Stimulated activated CD4-positive, alpha-beta T cell treated with anti-CD3 and anti-CD28 coated beads, Interleukin-1b, Interleukin-23, amount 100 ng/mL, for 4 hours (primary cell): ENCODE measurements at places on chromosomes 16 and 17.

DNA sequence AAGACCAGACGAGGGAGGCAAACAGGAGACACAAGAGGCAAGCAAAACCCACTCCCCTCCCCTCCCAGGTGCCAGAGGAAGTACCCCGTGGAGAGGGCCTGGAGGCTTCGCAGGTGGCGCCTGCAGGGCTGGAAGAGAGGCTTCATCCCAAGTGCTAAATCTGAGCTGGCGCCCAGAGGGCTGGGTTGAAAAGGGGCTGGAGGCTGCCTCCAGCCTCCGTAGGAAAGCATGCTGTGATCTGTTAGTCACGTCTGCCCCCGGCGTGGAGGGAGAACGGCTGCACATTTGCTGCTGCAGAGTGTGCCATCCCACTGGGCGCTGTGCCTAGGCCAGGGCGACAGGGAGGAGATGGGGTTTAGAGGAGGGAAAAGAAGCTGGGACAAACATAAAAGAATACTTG lies 16.9 kb downstream of the RPH3AL start:
- DNase-seq, result no peak

DNA sequence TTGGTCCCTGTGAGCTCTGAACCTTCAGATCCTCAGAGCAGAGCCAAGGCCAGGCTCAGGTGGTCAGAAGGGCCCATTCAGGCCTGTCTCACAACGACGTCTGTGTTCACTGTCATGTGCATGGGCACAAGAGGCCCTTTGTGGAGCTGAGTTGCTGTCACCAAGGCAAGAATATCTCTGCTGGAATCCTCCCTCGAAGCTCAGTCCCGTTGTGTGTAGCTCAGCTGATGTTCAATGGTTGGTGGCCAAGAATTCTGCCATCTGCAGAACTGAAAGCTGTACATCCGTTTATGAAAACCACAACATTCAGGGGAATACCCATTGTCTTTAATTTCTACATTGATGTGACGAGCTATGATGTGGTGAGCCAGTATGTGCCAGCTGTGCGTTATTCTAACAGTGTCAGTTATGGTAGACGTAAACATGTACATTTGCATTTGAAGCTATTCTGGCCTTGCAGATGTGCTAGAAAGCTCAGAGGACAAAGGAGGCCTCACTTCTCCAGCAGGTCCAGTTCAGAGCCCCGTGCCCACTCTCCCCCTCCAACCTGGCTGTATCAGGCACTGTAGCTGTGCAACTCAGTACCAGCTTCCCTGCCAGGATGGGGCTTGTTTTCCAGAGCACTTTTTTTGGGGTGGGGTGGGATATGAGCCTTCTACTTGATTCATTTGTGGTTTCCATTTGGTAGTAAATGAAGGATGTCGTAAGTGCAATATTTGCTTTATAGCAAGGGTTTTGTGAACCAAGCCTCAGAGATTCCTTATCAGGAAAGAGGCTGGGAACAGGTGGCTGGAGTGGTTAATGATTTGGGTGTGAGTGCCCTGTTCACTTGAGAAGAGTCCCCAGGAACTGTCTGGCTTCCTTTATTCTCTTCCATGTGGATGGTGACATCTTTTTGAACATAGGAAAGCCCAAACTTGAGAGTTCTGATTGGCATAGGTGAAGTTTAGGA lies 56.1 kb downstream of the B9D1 start:
- DNase-seq, result peak; percentile 3

DNA sequence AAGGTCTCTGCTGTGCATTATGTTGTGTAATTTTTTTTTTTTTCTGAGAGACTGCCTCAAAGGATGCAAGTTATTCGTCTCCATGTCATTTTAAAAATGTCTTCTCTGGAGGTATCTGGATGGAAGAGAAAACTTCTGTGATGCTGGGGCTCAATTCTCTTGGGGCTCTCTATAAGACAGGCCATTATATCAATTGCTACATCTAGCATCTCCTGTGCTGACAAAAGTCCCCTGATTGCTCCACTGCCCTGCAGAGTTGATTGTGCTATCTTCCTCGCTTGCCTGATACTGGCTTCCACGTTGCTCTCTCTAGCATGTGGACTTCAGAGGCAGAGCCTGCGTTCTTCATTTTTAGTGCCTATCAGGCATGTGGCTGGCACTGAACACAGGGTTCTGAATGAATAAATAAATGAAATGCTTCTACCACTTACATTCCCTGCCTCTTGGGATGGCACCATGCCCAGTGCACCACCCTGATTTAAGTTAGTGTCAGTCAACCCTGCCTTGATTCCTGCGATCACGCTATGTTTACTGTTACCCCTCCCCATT lies 1035.5 kb upstream of the EEF2KMT start:
- DNase-seq, result no peak

DNA sequence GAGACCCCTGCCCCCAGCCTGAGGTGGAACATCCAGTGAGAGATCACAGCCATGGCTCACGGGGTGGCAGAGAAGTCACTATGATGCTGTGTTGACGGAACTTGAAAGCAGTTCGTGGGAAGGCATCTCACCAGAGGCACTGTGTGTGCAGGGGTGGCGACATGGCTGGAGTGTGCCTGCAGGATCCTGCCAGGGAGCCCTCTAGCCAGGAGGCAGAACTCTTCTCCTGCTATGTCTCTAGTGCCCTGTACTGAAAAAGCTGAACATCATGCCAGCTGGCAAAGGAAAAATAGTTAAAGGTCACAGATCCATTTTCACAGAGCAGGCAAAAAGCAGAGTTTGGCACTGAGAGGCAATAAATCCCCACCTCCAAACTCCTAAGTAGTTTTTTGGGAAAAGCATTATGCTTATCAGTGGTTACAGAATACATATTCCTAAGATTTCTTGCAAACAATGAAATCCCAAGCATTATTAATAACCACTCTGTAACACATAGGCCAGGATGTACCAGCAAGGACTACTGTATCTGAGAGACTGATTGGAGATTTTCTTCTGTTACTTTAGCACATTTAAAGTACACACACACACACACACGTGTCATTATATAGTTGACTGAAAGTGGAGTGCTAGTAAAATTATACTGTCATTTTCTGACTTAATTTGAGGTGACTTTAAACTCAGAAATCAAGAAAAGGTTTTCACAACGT lies 36.8 kb downstream of the TNRC6C start:
- peak; percentile 7 for DNase-seq

DNA sequence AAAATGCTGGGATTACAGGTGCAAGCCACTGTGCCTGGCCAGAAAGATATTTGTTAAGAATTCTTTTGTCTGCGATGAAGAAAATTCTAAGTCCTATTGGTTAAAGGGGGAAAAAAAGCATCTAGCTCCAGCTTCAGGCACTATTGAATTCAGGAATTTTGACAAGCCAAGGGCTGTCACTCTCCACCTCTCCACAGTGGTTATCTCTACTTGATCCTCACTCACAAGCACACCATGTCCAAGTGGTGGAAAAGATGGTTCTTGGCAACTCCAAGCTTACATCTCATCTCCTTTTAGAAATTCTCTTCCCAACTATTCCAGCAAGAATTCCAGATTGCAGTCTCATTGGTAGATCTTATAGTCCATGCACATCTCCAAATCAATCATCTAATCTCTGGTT lies 7.1 kb downstream of the RBFOX1 start:
- DNase-seq, result no peak

GRCh38 chr16:78897299-78897698 lies 703.2 kb downstream of the MAF start:
- DNase-seq, result no peak

DNA sequence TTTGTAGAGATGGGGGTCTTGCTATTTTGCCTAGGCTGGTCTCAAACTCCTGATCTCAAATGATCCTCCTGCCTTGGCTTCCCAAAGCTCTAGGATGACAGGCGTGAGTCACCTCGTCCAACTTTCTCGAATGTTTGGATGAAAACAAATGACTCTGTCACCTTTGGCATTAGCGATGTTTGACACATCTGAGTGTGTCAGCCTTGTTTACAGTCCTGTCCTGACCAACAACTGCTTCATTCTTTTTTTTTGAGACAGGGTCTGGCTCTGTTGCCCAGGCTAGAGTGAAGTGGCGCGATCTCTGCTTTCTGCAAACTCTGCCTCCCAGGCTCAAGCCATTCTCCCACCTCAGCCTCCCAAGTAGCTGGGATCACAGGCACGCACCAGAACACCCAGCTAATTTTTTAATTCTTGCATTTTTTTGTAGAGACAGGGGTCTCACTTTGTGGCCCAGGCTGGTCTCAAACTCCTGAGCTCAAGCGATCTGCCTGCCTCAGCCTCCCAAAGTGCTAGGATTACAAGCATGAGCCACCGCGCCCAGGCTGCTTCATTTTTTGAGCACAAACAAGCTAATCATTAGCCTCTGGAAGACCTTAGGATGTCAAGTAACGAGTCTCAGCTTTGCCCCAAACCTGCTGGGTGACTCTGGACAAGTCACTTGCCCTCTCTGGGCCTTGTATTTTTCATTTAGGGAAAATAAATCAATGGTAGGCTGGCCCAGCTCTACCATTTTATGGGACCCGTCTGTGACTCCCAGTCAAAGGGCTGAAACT lies 7.4 kb downstream of the MYH11 start:
- DNase-seq, result no peak
